ENCODE measurements at places on chromosomes 11 and 22.
A peak's percentile ranks its signal among the peaks of the same experiment; 100 is the strongest.

DNA sequence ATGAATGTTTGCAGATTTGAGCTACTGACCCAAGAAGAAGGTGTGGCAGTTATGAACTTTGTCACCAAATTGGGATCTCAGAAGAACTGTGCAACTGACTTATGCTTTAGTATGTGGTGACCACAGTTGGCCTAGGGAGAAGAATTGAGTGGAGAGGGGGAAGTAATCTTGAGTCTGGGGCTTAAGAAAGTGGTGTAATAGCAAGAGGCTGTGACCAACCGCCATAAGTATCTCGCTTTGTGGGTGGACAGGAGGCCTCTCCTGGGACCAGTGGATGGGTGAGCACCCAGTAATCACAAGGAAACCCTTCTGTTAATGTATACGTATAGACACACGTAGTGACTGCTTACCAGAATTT is 12.7 kb upstream of the IL10RA start:
- DNase-seq = no peak

DNA sequence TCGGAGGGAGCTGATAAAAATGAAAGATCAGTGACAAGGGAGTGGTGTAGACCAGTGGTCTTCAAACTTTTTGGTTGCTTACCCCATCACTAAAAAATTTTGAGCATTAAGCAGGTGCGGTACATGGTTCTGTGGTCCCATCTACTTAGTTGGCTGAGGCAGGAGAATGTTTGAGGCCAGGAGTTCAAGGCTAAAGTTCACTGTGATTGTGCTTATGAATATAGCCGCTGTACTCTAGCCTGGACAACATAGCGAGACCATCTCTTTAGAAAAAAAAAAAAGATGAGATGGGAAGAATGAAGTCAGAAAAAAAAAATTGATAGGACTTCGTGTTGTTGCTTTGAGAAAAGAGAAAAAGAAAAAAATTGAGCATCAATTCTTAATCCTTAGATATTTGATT is 7.8 kb downstream of the MTMR3 start:
- DNase-seq = no peak

DNA sequence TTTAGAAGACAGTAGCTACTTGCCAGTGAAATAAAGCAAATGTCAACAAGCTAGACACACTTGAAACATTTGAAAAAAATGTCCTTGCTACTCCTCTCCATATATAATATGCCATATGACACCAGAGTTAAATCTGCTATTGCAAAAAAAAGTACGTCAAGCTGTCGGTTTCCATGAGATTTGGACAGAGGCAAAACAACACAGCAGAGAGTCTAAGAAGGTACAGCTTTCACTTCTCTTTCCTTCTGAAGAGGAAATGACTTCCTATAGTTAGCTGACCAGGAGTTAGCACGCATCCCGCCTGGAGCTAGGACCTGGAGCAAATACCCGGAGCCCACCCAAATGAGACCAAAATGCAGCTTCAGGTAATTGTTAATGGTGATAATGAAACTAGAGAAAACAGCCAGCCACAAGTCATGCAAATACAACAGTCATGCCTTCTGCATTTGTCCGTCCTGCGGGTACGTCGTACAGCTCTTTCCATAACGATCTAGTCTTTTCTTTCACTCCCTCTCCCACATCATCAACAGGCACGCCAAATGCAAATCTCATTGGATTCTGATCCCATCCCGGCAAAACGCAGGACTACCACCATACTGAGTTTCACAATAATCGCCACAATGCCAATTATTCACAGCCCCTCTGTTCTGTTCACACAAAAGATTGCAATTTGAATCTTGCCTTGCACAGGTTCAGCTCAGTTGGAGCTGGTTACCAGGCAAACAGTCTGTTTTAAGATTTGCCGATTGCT is 395.0 kb upstream of the CCDC90B start:
- DNase-seq = no peak

GRCh38 chr11:8641332-8641731 is 41.1 kb downstream of the TRIM66 start:
- DNase-seq = no peak

DNA sequence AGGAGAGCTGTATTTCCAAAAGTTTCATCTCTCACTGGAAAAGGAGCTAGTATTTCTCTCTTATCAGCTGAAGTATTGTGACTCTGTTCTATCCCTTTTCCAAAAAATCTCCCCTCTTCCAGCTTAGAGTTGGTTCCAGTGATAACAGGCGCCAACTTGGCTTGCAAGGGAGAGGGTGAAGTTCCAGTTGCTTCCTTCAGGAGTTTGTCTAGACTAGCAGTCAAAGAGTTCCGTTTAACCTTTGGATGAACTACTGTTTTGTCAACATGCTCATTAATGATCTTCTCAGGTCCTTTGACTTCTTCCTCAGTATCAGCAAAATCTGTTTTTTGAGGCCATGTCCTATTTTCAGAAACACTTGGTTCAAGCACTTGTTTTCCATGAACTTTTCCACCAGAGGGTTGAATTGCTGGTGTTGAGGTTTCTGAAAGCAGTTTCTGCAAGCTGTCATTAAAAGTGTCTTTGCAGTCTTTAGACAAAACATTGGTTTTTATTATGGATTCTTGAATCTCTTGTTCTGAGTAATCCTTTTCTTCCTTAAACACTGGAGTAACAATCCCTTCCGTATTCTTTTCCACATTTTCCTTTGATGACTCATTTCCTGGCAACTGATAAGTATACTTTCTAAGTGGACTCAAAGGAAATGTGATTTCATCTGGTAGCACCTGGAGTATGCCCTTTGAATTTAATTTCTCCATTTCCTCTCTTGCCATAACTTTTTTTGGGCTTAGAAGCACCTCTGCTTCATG is 39.7 kb upstream of the CCDC89 start:
- DNase-seq = peak; percentile 94
